ENCODE measurements at places on chromosomes 5 and 9.

DNA sequence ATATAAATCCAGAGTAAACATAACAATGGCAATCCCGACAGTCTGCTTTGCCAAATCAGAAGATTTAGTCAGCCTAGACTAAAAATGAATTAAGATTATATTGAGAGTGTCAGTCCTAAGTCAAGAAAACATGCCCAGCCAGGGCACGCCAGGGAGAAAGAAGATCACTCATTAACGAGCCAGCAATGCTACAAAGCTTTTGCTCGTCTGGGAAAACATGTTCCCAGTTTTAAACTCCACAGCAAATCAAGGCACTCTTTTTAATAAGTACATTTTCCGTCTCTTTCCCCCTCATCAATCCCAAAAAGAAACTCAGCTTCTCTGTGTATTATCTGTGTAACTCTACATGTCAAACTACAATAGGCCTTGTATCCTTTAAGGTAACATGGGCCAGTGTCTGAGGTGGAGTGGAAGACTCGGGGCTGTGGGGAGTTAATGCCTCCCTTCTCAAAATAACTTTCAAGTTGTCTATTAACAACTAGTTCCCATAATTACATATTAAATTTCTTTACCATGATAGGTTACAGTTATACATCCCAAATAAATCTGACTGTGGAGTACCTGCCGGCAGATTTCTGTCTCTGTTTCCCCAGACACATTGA, 40.9 kb downstream of the NFIB start:
- no peak for DNase-seq

- DNase-seq: no peak
Observed at GRCh38 chr5:64958757-64959391, 190.1 kb downstream of the CWC27 start.

DNA sequence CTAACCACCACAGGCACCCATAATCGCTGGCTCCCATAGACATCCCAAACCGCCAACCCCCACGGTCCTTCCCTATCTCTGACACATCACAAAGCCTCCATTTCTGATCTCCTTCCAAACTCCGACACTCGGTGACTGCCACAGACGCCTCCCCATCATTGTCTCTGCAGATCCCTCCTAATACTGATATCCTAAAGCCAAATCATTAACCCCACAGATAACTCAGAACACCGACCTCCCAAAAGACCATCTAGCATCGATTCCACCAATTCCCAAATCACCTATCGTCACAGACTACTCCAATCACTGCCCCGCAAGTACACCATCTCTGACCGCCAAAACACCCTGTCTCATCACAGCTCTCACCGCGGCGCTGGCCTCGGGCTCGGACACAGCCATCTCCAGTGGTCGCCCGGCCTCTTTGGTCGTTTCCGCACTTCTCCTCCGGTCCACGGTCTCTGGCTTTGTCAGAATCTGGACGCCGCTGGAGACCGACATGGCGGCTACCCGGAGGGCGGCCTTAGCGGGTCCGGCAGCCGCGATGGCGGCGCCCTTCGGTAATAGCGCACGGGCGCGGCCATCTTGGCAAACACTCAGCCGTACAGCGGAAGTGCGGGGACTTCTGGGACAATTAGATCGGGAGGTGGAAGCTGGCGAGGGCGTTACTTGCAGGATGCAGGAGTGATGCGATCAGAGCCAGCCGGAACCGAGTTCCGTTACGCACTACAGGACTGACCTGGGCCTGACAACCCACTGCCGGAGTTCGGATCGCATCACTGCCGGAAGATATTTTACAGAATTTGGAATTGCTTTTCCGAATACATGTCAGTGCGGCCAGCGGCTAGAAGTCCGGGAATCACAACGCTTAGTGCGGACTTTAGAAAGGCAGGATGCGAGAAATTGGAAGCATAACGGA, at the start of gene ZFP37:
Gene ZFP37 (minus strand): TSS at position 534 of the 916 bp plus-strand sequence. CDS start 36 bp downstream, at position 498.
- peak; percentile 89 for DNase-seq

GRCh38 chr5:138676556-138677193, 76.5 kb upstream of the CTNNA1 start:
- DNase-seq: no peak

- no peak for DNase-seq
Observed at GRCh38 chr9:107744873-107745272, 255.3 kb upstream of the KLF4 start.

DNA sequence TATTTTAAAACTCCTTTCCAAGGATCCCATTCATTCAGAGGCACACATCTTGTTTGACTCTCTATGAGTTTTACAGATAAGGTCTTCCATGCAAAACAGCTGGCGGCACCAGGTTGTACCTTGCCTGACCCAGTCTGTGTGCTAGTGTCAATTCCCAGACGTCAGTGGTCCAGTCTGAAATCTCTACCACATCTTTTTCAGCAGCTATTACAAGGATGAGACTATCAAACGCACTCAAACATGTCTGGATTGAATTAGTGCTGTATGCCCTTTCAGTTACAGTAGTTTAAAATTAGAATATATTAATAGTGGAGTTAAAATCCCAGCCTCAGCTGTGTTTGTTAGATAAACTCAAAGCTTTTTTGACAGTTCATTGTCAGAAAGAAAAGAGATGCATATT, 11.7 kb downstream of the CDC14B start:
- no peak for DNase-seq

- no peak for DNase-seq
Observed at GRCh38 chr5:144017119-144017518, 153.3 kb downstream of the YIPF5 start.

GRCh38 chr5:1795506-1795905, 4.1 kb downstream of the MRPL36 start:
- DNase-seq: no peak

GRCh38 chr5:114412510-114413171, 50.8 kb downstream of the KCNN2 start:
- peak; percentile 9 for DNase-seq

GRCh38 chr9:81459591-81459990, 229.8 kb downstream of the TLE1 start:
- DNase-seq: no peak

- DNase-seq: no peak
Observed at GRCh38 chr5:63831381-63831780, 130.9 kb downstream of the HTR1A start.

GRCh38 chr5:113531481-113532159, 18.1 kb downstream of the YTHDC2 start:
- DNase-seq: no peak

- no peak for DNase-seq
Observed at GRCh38 chr9:112582371-112583262, 96.0 kb downstream of the KIAA1958 start.

- DNase-seq: no peak
Observed at GRCh38 chr5:87499478-87500410, 87.0 kb upstream of the CCNH start.

- no peak for DNase-seq
Observed at GRCh38 chr5:131589510-131590348, 45.3 kb downstream of the RAPGEF6 start.

DNA sequence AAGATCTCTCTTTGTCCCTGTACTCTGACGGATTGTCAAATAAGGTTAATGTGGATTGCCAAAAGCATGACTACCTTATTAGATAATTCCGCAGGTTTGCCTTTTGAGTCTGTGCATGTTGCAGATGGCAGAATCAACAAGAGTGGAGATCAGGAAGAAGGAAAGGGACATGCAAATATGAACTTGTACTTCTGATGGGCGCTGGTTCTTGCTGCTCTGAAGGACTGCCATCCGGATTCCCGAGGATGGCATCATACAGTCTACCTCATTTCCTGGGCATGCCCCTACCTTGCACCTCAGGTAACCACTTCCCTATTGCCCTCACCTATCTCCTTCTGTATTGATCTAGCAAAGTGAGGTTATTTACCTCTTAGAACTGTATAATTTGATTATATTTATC, 504.2 kb downstream of the ACTL7B start:
- peak; percentile 47 for DNase-seq

GRCh38 chr9:108671794-108672193, 184.0 kb downstream of the ACTL7B start:
- no peak for DNase-seq

GRCh38 chr5:37767961-37768360, 71.9 kb downstream of the GDNF start:
- DNase-seq: no peak

- DNase-seq: no peak
Observed at GRCh38 chr5:158152136-158152535, 293.2 kb upstream of the CLINT1 start.

DNA sequence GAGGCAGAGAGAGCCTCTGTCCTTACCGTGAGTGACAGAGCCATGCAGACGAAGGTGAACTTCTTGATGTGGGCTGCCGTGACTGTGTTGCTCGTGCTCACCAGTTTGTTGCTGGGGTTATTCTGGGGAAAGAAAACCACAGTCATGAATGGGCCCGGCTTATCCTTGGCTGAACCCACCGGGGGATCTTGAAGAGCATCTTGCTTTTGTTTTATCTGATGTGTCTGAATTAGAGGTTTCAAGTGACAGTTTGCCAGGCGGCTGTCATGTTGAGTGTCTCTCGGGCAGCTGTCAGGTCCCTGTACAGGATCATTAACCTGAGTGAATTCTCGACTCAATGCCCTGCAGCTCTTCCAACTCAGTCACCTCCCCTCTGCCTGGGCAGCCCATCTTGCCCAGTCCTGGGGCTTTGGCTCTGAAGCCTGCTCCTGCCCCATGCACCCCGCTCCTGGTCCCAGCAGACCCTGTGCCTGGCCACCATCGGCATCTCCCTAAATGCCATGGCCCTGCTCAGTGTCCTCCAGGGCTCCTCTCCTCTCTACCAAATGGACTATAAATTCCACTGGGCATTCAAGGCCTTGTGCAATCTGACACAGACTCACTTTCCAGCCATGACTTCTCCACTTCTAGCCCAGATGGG, 77.4 kb downstream of the OTULIN start:
- no peak for DNase-seq

DNA sequence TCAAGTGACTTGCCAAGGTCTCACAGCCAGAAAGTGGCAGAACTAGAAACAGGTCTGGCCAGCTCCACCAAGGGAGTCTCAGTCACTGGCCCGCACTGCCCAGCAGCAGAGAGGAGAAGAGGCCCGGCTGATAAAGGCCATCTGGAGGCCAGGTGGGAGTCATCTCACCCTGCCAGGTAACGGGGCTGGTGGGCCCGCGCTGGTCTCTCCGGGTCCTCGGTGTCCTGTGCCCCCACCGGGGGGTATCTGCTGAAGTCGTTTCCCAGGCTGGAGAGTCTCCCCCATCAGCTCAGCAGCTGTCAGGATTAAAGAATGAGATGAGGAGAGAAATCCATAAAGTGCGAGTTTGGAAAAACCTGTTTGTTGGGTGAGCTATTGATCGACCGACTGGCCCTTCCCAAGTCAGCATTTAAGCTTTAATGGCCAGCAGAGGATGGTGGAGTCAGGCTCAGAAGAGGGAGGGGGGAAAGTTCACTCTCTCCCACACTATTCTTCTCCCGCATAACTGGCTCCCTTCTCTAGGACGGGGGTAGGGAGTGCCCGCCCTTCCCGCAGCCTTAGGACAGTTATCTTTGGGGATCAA, 30.3 kb downstream of the LMX1B start:
- DNase-seq: no peak

DNA sequence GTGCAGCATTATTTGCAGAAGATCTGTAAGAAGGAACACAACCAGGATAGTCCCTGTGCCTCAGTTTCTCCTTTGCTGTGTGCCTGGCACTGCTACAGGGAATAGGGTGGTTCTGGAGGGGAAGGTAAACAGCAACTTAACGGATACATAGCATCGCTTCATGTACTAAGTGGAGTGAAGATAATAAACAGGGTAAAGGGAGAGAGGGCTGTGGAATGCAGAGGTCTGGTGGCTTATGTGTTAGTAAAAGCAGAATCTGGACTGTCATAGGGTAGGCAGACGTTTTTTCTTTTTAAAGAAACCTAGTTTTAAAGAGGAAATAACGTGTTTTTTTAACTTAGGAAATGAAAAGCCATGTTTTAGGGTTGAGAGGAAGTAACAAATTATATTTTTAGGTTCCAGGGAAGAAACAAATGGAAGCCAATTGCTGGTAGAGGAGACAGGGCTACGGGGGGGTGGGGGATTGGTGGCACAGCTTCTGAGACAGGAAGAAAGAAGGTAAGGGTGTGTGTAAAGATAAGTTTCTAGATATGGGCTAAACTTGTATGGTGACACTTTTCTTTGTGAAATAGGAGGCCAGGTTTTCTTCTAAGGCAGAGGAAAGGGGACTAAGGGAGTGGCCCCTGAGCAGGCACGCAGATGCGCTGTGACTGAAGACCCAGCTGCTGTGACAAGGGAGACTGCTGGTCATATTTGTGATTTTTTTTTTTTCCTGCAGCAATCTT, 1.3 kb downstream of the GNG10 start:
- DNase-seq: no peak

DNA sequence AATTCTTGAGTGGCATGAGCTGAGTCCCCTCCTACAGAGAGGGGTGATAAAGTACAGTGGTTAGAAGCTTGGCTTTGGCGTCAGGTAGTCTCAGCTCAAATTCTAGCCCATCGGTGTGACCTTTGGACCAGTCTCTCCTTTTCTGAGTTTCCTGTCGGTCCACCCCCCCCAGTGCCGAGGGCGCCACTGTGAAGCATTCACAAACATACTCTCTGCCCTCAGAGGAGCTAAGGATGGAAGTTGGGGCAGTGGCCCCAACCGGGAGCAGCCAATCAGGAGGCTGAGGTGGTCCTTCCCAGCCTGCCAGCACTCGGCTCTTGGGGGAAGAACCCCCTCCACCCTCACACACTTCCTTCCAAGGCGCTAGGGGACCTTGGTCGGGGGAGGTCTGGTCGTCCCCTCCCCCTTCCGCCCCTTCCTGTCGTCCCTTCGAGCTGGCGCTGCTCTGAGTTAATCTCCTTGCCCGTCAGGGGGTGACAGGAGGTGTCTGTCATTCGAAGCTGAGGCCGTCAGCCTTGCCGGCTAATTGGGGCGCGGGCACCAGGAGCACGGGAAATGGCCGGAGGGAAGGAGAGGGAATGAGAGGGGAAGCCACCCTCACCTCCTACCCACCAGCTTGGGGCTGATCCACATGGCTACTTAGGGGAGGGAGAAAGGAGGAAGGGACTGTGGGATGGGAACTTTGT, 53.0 kb downstream of the CXXC5 start:
- DNase-seq: no peak

GRCh38 chr9:36319183-36319582, 60.9 kb upstream of the GNE start:
- DNase-seq: no peak

DNA sequence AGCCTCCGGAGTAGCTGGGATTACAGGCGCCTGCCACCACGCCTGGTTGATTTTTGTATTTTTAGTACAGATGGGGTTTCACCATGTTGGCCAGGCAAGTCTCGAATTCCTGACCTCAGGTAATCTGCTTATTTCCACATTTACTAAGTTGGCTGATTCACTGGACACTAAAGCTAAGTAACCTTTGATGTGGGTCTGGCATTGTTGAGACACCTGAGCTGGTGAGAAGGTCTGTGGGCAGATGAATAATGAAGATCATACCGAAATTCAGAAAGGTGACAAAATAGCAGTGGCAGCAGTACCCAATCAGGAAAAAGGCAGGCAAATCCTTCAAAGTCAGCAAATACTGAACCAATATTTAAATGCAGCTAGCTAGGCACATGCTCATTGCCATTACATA, 210.6 kb upstream of the ZNF608 start:
- no peak for DNase-seq

- DNase-seq: peak; percentile 39
Observed at GRCh38 chr9:121278477-121279261, 10.7 kb downstream of the GSN start.

All from prostate gland (tissue), 2 donors.